ENCODE measurements at places on chromosomes 12 and 14. TPM values are rescaled to one million over a fixed set of nuclear protein-coding genes. Genes with fewer than 3 reads are reported as not detected.

DNA sequence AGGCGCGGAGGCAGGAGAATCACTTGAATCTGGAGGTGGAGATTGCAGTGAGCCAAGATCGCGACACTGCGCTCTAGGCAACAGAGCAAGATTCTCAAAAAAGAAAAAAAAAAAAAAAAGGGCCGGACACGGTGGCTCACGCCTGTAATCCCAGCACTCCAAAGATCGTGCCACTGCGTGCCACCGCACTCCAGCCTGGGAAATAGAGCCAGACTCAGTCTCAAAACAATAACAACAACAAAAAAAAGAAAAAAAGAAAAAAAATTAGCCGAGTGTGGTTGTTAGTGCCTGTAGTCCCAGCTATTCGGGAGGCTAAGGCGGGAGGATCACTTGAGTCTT, 470 bp upstream of the RPL6 start:
- DNase-seq = no peak

FAM186B gene
- total RNA-seq = 0.46 TPM

DNA sequence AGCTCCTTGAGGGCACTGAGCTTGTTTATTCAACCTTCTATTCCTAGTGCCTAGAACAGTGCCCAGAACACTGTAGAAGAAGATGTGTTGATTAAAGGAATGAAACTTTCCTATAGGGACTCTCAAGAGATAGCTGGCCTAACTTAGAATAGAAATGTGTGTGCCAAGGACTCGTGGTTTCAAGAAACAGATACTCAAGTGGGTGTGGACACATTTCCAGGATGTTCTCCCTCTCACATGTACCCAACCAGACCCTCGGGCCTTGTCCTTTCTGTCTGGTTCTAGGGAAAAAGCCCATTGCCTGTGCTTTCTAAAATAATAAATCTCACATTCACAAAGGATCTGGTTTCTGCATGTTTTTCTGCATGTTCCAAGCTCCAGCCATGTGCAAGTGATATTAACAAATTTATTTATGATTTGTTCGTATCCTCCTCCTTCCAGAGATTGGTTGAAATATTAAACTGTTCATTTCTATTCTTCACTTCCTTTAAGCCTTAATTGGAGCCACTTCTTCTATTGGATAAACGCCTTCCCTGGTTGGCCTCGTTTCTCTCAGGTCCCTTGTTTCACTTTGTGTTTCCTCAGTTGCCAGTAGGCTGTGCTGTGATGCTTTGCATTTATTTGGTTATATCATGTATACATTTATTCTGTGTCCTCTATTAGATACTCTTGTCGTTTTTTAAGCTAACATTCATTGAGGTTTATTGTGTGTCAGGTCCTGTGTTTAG, 89.8 kb downstream of the CRADD start:
- DNase-seq = no peak

GPR132 gene
- 1.3 TPM for total RNA-seq

DNA sequence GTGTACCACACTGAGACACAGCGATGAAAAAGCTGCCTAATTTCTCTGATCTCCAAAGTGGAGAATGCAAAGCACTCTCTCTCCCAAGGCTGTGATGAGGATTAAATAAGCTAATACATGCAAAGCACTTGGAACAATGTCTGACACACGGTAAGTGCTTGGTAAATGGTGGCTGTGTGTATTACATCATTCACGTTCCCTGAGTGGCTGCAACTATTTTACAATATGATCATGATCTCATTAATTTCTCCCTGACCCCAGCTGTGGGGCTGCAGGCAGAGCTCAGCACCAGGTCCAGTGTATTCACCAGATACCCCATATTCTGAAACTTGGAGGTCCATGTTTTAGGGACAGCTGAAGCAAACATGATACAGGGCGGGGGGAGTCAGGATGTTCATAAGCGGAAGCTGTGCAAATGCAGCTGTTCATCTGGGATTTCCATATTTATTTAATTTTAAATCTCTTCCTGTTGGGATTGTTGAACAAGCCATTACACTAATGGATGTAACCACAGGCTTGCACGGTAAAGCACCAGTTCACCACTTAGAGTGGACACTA, 106.4 kb downstream of the CCDC60 start:
- DNase-seq = no peak

GPD1 gene
- total RNA-seq = 38.3 TPM

PIWIL1 gene
- total RNA-seq = not detected

PLEKHG7 gene
- not detected for total RNA-seq

GRCh38 chr12:82896979-82897378, 210.3 kb downstream of the TMTC2 start:
- no peak for DNase-seq

PDE3A gene
- total RNA-seq = 153 TPM

DNA sequence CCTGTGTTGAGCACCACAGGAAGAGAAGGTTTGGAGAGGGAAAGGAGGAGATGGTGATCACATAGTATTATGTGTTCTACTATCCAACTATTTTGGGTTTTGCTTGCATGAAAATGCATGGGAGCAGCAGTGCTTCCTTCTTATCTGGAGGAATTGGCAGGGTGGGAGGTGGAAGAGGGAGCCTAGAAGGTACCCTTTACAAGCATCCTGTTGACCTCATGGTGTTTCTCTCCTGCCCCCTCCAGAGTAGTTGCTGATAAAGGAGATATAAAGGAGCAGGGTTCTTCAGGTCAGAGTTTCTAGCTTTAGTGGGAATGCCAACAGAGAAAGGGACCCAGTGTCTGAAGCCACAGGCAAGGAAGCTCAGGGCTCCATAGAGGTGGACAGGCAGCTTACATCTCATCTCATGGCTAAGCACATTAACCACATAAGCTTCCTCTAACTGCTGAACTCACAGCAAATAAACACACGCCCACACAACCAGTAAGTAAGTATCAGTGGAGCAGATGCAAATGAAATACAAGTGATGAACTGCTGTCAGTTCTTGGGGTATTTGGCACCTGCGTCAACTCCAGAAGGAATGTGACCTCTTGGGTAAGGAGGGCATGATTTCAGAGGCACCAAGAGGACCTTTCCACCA, 174.2 kb upstream of the SLC38A2 start:
- no peak for DNase-seq

- no peak for DNase-seq
Measured at GRCh38 chr12:70365398-70365647, 767 bp upstream of the KCNMB4 start.

TMEM179 gene
- not detected for total RNA-seq

GYS2 gene
- not detected for total RNA-seq

DNA sequence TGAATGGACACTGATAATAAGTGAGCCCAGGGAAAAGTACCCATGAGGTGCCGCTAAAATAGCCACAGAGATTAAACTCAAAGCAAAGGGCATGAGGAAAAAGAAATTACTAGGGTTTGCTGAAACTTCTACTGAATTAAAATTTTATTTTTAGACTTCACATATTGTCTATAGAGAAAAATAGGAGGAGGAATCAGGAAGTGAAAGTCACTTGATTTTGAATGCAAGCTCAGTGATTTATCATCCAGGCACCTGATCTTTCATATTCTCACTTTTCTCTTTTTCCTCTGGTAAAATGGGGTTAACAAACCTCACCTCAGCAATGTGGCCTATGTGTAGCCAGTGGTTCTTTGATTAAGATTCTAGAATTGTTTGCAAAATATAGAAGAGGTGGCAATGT, 479.8 kb downstream of the BCL11B start:
- DNase-seq = no peak

CMKLR1 gene
- 7.2 TPM for total RNA-seq

GRCh38 chr14:53883739-53884138, 72.9 kb downstream of the BMP4 start:
- no peak for DNase-seq

- DNase-seq = no peak
Measured at GRCh38 chr14:59570122-59570521, 6.5 kb downstream of the CCDC175 start.

DNAH10 gene
- 0.08 TPM for total RNA-seq

LRRK2 gene
- 7.4 TPM for total RNA-seq

GRCh38 chr12:120581998-120582397, 796 bp upstream of the POP5 start:
- DNase-seq = no peak

GPHN gene
- total RNA-seq = 25.1 TPM

DNA sequence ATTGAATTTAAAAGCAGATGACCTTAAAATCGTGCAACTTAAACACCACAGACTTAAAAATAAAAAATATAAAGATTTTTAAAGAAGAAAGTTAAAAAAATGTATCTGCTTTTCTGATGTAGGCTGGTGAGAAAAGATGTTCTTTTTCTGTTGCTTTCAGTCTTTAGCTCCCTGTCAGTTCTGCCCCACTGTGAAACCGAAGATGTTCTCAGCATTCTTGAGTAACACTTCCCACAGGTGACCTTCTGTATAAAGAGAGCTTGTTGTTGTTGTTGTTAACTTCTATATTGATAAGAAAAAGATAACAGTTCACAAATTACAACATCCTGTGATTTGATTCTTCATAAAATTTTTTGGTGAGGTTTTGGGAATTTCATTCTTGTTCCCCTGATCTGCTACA, 377.9 kb upstream of the RGS6 start:
- DNase-seq = no peak

GLTP gene
- total RNA-seq = 18.6 TPM

- DNase-seq = no peak
Measured at GRCh38 chr12:128468926-128469325, 202.0 kb downstream of the TMEM132C start.

- no peak for DNase-seq
Measured at GRCh38 chr14:24246765-24247212, 4.4 kb upstream of the TINF2 start.
